ENCODE measurements at places on chromosomes 13 and 19. TPM values are rescaled to one million over a fixed set of nuclear protein-coding genes. Genes with fewer than 3 reads are reported as not detected.

ZNF320 gene
- total RNA-seq: 8.0 TPM

CEACAM19 gene
- 6.8 TPM for total RNA-seq

C19orf67 gene
- total RNA-seq: not detected

EBI3 gene
- total RNA-seq: 11.4 TPM

PTH2 gene
- not detected for total RNA-seq

Data from omental fat pad (tissue), 4 donors.